SK-N-DZ (cell line): ENCODE measurements at places on chromosomes 5 and 9.

GRCh38 chr9:94511955-94512265, 43.0 kb upstream of the PCAT7 start:
- DNase-seq = peak; percentile 87

GRCh38 chr5:172820046-172820767, 13.8 kb upstream of the ERGIC1 start:
- DNase-seq = no peak

DNA sequence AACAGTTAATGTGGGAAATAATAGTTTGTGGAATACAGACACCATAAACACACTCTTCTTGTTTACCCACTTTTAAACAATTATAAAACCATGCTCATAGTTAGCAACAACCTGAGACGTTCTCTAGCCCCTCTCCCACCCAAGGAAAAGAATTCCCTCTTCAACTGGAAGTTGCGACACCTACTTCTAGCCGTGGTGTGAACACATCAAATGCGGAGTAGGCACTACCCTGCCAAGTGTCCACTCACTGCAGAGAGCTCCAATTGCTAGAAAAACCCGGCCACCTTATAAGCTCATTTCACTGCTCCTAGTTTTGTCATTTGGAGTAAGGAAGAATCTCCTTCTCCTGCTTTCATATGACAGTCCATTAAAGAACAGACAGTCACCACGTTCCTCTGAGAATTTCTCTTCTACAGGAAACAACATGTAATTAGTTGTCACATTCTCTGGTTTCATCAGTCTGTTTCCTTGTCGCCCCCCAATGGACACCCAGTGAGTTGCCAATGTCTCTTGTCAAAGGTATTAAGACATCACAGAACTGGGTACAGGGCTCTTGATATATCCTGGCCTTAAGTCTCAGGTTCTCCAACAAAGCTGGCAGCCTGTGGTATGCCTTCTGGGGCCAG, 47.3 kb downstream of the PRLR start:
- DNase-seq = peak; percentile 28

- DNase-seq = no peak
These were observed 32.7 kb upstream of the ADAMTSL1 start for GRCh38 chr9:18441261-18441660.

GRCh38 chr9:15999422-16000339, 446.8 kb downstream of the CCDC171 start:
- DNase-seq = no peak

- DNase-seq = no peak
These were observed 1.2 kb upstream of the VPS13A start for GRCh38 chr9:77176106-77176505.

- DNase-seq = peak; percentile 70
These were observed 21.7 kb upstream of the NANS start for GRCh38 chr9:98034593-98035546.

GRCh38 chr5:2158767-2159166, 276.0 kb upstream of the IRX4 start:
- no peak for DNase-seq

DNA sequence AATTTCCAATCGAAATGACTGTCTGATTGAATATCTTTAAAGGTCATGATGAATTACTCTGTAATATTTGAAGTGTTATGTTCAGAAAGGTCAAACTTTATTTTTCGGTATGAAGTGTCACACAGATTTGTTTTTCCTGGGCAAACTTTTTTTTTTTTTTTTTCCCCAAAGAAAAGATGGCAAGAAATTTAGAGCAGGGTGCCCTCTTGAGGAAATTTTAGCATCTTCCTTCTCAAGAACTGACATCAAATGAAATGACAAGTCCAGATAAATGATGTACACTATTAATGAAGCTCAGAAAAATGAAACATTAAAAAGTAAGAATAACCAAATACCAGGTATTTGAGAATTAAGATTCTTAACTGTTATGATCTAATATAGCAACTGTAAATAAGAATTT, 123.6 kb downstream of the INVS start:
- peak; percentile 25 for DNase-seq
